ENCODE measurements at places on chromosomes 6 and 20.

DNA sequence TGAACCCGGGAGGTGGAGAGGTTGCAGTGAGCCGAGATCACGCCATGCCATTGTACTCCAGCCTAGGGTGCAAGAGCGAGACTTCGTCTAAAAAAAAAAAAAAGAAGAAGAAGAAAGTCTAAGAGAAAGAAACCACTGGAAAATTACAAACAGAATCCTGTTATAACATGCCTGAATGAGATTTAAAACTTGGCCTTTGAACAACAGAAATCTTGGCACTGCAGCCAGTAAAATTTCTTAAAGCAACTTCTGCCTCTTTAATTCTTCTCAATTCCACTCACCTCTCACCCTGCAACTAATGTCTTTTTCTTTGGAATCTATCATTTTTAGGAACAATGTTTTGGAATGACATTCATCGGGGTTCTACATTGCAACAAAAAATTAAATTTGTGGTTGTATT lies 26.3 kb downstream of the PM20D2 start:
- DNase-seq, result no peak

DNA sequence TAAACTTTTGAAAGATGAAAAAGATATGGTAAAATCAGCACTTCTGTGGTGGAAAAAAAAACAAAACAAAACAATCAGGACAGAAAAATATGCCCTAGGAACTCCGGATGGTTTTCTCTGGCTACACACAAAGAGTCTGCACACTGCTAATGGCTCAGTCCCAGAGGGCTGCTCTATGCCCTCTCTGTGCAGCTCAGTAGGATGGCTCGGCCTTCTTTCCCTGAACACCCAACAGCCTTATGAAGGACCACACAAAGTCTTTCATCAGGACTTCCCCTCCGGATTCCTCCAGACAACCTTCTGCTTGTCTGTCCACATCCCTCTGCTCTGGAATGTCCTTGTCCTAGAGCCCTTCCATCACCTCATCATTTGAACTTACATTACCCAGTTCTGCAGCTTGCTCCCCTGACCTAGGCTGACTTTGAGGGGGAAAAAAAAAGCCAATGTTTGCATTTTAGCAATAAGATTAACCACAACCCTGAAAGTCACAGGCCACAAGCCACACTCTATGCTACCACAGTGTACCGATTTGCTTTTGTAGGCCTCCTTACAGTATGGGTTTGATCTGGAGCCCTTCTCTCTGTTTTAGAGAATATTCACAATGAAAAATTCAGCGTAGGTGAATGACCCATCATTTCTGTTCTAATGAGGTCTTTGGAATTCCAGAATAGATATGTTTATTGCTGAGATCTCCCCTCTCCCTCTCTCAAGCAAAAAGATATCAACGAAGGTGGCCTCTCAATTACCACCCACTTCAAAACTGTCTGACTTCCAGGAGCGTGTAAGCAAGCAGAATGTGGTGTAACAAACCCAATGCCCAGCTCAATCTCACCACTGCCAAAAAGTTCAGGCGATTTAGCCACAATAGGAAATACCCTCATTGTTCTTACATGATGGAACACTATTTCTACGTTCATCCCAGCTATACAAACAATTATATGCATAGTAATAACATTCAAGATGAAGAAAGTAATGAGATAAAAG lies 164.0 kb downstream of the GMDS start:
- DNase-seq, result no peak

DNA sequence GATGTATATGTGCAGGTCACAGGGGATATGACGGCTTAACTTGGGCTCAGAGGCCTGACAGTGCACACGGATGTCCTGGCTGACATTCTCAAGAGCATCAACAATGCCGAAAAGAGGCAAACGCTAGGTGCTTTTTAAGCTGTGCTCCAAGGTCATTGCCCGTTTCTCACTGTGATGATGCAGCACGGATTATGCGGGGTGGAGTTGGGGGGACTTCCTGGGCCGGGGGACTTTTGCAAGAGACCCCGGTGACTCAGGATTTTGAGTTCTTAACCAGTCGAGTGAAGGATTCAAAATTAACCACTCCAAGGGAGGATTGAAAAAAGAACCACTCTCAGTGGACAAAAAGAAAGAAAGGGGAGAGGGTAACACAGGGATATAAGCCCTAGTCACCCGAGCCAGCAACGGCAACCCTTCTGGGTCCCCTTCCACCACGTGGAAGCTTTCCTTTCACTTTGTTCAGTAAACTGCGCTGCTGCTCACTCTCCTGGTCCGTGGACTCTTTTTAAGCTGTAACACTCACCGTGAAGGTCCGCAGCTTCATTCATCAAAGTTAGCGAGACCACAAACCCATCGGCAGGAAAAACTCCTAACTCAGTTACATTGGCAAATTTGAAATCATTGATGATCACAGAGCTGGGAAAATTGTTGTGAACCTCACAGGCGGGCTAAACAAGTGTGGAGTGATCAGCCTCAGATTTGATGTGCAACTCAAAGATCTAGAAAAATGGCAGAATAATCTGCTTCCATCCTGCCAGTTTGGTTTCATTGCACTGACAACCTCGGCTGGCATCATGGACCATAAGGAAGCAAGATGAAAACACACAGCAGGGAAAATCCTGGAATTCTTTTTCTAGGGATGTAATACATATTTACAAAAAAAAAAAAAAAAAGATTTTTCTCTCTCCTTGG lies 199.3 kb downstream of the ARID1B start:
- peak; percentile 45 for DNase-seq

DNA sequence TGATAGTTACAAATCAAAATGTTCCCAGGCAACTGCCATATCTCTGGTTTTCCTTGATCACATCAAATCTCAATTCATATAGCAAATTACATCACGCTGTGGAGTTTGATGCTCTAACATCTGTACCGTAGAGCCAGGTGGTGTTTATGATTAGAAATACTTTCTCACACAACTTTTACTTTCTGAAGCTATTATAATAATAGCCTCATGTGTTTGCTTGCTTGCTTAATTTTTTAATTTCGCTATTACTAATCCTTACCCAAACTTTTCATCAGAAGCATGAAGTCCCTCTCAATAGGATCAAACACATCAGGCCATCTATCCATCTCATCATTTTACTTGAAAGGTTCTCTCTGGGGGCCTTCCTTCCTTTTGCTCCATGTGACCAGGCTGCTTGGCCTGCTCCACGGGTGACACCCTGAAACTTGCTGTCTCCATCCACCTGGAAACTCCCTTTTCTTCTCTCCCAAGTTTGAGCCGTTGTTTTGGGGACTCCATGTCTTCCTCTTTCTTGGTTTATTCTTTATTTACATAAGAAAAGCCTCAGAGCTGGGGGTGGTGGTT lies 75.4 kb downstream of the ADAT2 start:
- DNase-seq, result no peak

DNA sequence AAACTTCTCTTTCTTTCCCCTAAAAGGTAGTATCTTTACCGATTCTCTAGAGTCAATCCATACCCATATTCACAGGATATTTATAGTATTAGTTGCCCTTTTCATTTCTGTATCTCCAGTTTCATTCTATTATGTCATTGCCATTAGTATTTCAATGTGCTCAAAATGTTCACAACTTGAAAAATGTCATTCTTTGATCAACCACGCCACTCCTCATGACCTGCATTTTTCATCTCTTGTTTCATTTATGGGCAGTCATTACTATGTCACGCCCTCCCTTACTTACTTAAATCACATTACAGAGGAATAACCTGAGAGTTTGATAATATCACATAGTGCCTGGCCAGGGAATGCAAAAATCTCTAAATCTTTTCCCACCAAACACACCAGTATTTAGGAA lies 427.3 kb upstream of the GJE1 start:
- no peak for DNase-seq

DNA sequence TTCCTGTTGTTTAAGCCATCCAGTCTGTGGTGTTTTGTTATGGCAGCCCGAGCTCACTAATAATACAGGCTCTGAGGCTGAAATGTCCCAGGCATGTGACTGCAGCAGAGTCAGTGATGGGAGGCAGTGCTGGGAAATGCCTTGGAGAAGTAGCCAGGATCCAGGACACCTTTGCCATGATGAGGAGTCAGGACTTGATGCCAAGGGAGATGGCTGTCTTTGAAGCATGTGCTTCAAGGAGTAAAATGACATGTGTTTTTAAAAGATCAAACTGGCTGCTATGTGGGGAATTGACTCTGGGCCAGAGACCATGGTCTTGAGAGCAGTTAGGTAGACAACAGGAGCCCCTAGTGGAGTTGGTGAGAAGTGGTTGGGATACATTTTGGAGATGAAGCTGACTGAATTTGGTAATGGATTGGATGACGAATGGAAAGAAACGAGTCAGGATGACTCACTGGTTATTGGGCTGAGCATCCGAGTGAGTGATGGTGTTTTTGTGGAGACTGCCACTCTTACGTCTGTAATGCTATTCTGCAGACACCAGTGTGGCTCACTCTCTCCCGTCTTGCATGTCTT lies 322.2 kb downstream of the PLCB1 start:
- DNase-seq, result peak; percentile 90

- DNase-seq, result no peak
Measured at GRCh38 chr6:114172576-114173260, 170.1 kb downstream of the HS3ST5 start.

DNA sequence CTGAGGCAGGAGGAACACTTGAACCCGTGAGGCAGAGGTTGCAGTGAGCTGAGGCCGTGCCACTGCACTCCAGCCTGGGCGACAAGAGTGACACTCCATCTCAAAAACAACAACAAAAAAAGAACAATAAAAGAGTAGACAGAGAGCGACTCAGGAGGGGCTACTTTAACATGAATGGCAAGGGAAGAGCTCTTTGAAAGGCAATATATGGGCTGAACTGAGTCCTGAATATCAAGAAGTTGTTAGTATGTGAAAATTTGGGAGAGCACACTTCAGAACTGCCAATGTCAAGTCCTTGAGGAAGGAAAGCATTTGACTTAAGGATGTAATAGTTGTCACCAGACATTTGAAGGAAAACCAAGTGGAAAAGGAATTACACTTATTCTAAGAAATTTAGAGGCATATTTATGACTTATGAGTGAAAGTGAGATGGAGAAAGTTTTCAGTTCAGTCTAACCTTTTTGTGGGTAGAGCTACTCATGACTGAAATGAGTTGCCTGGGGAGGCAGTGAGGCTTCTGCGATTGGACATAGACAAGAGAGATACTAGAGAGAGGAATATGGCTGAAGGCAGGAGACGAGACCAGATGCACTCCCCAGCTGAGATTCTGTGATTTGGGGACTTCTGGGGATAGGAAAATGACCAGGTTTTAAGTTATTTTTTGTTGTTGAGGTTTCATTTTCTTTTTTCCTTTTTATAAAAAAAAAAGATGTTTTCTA lies 48.6 kb upstream of the SLC16A10 start:
- DNase-seq, result no peak

GRCh38 chr6:43843097-43843645 lies 73.2 kb downstream of the VEGFA start:
- no peak for DNase-seq

DNA sequence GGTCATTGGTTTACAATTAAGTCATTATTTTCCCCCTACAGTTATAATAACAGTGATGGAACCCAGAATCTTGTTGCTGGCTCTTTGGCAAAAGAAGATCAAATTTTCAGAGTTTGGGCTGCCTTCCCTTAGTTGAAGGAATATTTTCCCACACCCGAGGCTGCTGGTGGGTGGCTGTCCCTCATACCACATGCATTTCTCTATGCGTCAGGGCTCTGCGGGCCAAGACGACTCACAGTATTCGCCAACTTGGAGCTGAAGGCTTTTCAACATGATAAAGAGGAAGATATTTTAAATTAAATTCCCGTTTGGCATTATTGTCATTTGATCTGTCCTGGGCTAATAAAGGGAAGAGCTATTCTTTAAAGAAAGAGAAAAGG lies 102.2 kb upstream of the SASH1 start:
- no peak for DNase-seq

- DNase-seq, result no peak
Measured at GRCh38 chr6:26525838-26526237, 12.3 kb upstream of the HMGN4 start.

DNA sequence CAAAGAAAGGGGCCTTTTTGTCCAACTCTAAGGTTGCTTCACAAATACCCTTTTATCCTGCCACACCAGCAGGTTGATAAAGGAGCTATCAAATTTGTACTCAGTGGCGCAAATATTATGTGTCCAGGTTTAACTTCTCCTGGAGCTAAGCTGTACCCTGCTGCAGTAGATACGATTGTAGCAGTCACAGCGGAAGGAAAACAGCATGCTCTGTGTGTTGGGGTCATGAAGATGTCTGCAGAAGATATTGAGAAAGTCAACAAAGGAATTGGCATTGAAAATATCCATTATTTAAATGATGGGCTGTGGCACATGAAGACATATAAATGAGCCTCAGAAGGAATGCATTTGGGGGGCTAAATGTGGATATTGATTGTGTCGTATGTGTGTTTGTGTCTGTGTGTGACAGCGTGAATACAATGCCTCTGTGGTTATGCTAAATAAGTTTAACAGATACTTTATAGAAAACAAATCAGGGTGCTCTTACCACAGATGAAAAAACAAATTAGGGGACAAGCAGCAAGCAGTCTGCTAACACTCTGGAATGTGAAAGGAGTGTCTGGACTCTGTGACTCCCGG lies 33.6 kb downstream of the HM13 start:
- DNase-seq, result no peak

- no peak for DNase-seq
Measured at GRCh38 chr6:111258010-111258409, 170.7 kb downstream of the SLC16A10 start.

GRCh38 chr6:44225579-44226325 lies 2.4 kb downstream of the SLC29A1 start:
- no peak for DNase-seq
